ENCODE measurements at places on chromosomes 7 and 10.

DNA sequence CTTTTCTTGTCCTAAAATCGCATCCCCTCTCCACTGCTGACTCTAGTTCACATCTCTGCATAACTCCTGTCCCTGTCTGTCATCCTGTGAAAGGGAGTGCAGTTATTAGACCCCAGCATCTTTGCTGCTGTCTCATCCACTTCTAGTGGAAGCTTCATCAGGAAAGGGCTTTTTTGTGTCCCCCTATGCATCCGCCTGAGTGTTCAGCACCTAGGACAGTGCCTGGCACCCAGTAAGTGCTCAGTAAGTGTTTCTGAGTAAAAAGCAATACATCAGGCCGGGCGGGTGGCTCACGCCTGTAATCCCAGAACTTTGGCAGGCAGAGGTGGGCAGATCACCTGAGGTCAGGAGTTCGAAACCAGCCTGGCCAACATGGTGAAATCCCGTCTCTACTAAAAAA is 211.8 kb upstream of the FOXK1 start:
- no peak for DNase-seq

- DNase-seq, result no peak
Observed at GRCh38 chr7:112132051-112132694, 74.0 kb downstream of the DOCK4 start.

DNA sequence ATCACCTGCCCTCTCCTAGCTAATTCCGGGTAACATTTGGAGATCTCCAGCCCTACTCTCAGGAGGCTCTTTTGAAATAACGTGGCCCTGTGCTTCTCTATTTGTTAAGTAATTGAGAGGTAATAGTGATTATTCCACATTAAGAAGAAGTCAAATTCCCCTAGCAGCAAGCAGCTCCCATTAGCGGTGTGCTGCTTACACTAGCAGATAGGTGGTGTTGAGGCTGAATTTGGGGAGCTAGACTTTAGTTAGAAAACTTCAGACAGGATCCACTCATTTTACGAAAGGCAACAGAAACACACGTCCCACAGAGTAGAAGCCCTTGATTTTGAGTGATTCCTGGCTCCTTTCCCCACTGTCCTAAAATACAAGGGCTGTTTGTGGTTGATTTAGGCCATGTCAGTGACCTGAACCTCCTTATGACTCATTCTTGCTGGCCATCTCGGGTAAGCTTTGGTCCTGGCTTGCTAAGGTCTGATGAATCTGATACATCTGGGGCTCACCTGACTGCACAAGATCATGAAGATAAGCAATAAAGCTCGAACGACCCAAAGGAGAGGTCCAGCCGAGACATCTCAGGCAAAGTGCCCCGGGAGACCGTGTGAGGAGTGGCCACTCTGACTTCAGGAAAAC is 77.2 kb downstream of the FAM204A start:
- no peak for DNase-seq

DNA sequence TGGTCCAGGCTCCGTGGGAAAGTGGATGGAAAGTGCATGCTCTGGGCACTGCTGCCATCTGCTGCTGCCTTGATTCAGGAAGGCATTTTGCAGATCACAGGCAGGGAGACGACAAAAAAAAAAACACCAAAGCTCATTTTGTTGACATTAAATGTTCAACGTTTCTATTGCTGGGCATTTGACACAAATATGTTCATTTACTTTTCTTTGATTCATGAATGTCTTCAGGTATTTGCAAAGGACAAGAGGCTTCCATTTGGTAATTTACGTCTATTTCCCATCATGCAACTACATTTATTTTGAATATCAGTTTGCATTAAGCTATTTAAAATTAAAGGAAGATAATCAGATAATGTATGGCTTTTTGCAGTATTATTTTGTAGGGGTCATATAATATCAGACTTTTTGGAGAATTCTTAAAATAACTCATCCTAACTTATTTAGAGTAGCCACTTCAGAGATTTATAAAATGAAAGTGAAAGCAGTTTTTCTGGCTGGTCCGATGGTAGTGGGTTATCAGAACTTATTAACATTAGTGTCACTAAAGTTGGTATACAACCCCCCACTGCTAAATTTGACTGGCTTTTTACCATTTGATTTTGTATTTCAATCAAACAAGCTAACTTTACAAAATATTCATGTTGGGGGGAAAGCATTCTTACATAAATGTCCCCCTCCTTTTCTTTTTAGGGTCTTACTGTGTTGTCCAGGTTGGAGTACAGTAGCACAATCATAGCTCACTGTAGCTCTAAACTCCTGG is 65.3 kb downstream of the PDIA4 start:
- DNase-seq, result no peak

- no peak for DNase-seq
Observed at GRCh38 chr10:131870411-131870810, 30.4 kb upstream of the PPP2R2D start.

GRCh38 chr7:4734587-4735345 is 40.7 kb upstream of the AP5Z1 start:
- DNase-seq, result no peak

DNA sequence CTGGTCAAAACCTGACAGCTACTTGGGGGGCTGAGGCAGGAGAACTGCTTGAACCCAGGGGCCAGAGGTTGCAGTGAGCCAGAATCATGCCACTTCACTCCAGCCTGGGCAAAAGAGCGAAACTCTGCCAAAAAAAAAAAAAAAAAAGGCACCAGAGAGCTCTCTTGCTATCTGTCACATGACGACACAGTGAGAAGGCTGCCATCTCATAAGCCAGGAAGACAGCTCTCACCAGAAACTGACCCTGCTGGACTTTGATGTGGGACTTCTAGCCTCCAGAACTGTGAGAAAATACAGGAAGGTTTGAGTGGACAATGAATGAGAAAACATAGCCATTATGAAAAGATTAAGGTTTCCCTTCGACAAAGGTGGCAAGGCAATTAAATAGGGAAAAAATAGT is 51.1 kb upstream of the KCNIP2 start:
- no peak for DNase-seq

- no peak for DNase-seq
Observed at GRCh38 chr7:50342616-50343114, 38.1 kb downstream of the IKZF1 start.

GRCh38 chr7:25846722-25847121 is 305.3 kb upstream of the NFE2L3 start:
- no peak for DNase-seq

DNA sequence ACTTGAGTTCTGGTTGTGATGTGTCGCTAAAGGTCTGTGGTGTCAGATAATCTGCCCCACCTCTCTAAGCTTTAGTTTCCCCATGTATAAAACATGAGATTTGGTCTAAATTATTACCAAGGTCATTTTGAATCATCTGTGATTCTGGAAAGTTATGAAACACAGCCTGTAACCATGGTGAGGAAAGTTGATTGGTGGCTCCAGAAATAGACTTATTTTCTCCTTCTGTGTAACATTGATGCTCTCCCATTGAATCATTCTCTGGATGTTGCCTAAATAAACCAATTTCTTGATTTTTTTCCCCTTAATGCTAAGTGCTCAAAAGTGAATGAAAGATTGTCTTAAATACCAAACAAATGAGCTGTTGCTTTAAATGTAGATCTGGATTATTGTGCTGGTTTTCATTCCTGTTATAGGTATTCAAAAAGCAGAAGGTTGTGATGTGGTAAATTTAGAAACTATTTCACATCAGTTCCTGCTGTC is 30.0 kb upstream of the PCGF5 start:
- no peak for DNase-seq

GRCh38 chr10:127880557-127880956 is 12.2 kb downstream of the CLRN3 start:
- no peak for DNase-seq

DNA sequence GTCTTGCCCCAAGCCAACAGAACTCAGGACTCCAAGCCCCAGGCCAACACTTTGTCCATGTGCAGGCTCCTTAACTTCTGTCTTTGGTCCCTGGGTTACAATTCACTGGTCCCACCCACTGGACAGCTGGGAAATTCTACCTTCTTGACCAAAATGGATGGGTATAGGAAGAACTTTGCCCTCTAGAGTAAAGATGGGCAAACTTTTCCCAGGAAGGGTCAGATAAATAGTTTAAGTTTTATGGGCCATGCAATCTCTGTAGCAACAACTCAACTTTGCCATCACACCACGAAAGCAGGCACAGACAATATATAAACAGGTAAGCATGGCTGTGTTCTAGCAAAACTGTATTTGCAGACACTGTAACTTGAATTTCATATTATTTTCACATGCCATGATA is 147.1 kb downstream of the PLXNA4 start:
- no peak for DNase-seq
